ENCODE measurements at places on chromosomes 5 and 9.

DNA sequence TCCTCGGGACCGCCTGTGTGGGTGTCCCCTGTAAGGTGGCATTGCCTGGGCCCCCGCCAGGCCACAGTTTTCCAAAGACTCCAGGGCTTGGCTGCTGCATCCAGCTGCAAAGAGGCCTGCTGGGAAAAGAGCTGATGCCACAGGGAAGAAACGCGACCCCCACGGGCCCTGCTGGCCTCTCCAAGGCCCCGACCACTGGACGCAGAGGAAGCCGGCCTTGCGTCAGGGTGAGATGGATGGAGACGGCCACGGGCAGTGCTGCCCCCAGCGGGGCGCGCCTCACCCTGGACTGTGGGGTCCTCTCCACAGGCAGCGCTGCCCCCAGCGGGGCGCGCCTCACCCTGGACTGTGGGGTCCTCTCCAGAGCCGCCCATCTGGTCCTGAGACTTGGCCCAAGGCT is 21.3 kb upstream of the SLC6A19 start:
- DNase-seq = no peak

GRCh38 chr5:172564188-172564587 is 76.9 kb upstream of the NEURL1B start:
- DNase-seq = no peak

GRCh38 chr9:74755999-74756398 is 131.7 kb downstream of the TRPM6 start:
- no peak for DNase-seq

GRCh38 chr5:99973779-99974178 is 561.4 kb upstream of the FAM174A start:
- no peak for DNase-seq

DNA sequence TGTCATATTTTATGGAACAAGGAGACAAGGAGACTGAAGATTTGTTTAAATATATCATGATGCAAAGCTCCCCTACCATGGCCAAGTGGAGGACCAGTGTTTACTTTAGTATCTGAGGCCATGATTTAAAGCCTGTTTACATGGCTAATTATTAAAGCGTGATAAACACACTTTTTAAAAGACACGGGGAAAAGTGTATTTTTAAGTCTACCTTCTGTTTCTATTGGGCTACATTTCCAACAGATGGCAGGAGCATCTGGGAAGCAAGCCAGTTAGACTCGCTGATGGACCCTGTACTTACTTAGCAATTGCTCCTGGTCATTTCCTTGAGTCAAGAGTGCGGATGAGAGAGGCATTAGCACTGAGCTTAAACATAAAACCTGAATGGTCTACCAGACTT is 480.3 kb upstream of the SEMA6A start:
- DNase-seq = no peak

- DNase-seq = no peak
Observed at GRCh38 chr9:89219637-89220036, 41.0 kb upstream of the SHC3 start.

GRCh38 chr9:124708074-124708473 is 63.0 kb downstream of the NR6A1 start:
- no peak for DNase-seq

DNA sequence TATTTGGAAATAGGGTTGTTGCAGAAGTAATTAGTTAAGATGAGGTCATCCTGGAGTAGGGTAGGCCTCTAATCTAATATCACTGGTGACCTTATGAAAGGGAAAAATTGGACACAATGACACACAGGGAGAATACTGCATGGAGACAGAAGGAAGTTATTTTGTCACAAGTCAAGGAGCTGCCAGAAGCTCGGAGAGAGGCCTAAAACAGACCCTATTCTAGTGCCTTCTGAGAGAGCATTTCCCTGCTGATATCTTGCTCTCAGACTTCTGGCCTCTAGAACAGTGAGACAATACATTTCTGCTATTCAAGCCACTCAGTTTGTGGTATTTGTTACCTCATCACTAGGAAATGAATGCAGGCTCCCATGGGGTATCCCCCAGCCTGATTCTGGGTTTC is 332.9 kb downstream of the CSNK1G3 start:
- no peak for DNase-seq

DNA sequence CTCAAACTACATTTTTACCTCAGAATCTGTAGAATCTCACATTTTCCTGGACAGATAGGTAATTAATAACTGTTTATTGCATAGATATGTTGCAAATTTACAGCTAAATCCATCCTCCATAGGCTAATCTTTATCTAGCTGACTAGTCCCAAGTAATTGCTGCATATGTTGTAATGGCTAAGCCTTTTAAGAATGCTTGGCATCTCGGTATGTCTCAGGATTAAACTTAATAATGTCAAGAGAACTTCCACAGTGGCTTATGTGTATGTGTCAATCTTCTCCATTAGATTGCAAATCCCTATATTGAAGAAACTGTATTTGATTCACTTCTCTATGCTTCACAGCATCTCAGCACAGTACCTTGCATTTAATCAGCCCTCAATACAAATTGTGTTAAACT is 131.9 kb downstream of the PRDM9 start:
- DNase-seq = no peak

DNA sequence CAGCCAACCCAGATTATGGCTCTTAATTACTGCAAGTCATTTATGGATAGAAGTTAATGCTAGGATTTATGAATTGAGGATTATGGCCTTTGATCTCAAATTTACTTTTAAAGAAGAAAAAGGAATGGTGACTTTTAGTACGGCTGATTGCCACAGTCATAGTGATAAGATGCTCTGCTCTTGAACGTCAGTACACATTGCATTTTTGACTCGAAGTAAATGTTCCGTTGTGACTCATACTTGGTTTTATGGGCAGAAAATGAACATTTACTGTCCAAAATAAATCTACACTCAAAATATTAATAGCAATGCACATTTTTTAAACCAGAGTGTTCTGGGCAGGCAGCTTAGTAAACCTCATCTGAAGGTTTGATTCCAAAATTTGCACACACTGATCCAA is 830 bp downstream of the ADAMTSL1 start:
- no peak for DNase-seq

DNA sequence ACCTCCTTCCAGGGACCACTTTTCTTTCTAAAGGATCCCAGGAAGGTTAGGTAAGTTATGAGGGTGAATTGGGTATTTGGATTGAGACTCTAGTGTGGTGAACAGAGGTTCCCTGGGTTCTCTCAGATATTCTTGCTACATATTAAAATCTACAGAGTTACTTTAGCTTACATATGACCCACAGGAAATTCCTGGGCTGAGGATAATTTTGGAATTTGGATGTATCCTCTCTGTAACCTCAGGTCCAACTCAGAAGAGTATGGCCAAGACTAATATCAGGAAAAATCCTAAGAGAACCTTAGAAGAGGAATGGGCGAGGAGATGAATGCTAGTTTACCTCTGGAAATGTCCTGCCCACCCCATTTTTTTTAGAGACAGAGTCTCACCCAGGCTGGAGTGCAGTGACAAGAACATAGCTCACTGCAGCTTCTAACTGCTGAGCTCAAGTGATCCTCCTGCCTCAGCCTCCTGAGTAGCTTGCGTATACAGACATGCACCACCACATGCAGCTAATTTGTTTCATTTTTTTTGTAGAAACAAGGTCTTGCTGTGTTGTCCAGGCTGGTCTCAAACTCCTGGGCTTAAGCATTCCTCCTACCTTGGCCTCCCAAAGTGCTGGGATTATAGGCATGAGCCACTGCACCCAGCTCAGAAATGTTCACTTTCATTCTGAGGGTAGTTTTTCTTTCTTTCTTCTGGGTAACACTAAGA is 196.4 kb downstream of the ARHGEF28 start:
- no peak for DNase-seq

DNA sequence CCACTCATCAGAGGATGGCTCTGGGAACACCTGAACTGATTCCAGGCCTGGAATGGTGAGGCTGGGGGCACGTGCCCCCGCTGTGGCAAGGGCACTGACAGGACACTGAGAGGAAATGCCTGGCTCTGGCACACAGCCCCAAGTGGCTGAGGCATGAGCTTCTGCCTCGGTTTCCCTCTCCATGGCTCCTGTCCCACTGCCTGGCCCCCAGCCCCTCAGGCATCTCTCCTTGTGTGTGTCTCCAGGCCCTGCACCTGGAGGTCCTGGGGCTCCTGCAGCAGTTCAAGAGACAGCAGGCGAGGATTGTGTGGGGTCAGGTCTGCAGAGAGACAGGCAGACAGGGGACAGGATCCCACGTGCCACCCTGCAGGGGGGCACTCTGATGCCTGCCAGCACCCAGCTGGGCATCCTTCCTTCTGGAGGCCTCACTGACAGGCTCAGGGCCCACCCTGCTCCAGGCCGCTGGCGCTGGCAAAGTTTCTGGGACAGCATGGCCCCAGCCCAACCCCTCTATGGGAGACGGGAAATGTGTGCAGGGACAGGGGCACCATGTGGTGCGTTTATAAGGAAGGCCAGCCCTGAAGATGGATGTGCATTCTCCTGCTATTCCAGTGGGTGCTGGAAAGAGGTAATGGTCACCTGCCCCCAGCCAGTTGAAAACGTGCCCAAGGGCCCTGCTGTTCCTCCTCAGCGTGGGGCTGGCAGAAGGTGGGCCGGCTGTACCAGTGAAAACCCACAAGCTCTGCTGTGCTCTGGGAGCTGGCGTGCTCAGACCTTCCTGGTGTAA is 66.0 kb downstream of the RASGEF1C start:
- no peak for DNase-seq

DNA sequence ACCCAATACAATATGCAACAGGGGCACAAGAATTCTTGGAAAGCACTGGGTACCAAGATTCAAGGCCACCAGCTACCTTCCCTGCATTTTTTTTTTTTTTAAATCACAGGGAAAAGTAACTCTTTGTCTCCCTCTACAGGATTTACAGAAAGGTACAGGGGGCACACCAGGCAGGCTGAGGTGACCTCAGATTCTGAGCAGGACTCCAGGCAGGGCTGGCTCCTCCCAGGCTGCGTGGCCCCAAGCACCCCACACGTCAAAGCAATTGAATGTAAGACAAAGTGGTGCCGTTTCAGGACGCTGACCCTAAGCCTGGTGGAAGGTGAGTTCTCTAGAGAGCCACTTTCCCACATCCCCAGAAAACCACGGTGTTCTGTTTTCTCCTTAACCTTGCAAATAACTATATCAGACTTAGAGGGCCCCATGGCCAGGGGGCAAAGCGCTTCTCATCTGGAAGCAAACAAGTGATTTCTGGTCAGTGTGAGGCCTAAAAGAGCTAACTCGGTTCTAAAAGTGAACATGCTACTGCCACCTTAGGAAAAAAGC is 222.6 kb downstream of the ROR2 start:
- peak; percentile 52 for DNase-seq

- no peak for DNase-seq
Observed at GRCh38 chr9:135896626-135897025, 10.7 kb downstream of the CAMSAP1 start.
